Progenitor cell of endocrine pancreas (in vitro differentiated cells): ENCODE measurements at places on chromosomes 2 and 18. TPM values are rescaled to one million over a fixed set of nuclear protein-coding genes. Genes with fewer than 3 reads are reported as not detected.

DNA sequence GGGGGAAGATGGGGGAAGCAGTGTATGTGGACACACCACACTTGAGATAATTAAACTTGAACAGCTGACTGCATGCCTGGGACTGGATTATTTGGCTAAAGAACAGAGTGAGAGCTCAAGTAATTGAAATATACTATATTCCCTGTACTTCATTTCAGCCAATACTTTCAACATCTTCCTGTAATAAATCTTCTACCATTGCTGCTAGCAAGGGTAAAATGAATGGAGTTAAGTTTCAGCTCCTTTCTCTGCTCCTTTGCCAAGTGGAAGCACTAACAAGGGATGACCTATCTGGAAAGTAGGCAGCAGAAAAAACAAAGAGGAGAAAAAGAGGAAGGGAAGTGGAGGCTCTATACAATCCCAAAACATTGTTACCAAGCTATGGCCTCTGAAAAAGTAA, 50.9 kb downstream of the MMADHC start:
- DNase-seq = no peak

DNA sequence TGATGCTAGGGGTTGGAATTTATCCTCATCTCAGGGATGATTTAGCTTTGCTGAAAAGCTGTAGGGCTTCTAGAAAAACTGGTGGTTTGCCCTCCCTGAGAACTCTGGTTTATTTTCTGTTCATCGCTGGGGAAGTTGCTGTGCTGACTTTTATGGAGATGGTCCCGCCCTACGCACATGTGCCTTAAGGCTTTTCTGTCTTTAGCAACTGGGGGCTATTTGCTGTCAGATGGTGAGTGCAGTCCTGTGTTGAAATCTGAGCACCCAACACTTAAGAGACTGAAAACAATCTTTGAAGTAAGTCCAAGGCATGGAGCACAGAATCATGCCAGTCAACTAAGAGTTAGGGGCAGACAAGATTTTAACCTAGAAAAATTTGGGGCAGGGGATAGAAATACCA, 2148.4 kb upstream of the CELF4 start:
- DNase-seq = no peak

GRCh38 chr2:216774620-216775019, 79.3 kb upstream of the IGFBP5 start:
- DNase-seq = no peak

GRCh38 chr2:86216575-86217555, 17.6 kb downstream of the MRPL35 start:
- DNase-seq = no peak

GRCh38 chr18:26700201-26700600, 151.8 kb upstream of the KCTD1 start:
- no peak for DNase-seq

DNA sequence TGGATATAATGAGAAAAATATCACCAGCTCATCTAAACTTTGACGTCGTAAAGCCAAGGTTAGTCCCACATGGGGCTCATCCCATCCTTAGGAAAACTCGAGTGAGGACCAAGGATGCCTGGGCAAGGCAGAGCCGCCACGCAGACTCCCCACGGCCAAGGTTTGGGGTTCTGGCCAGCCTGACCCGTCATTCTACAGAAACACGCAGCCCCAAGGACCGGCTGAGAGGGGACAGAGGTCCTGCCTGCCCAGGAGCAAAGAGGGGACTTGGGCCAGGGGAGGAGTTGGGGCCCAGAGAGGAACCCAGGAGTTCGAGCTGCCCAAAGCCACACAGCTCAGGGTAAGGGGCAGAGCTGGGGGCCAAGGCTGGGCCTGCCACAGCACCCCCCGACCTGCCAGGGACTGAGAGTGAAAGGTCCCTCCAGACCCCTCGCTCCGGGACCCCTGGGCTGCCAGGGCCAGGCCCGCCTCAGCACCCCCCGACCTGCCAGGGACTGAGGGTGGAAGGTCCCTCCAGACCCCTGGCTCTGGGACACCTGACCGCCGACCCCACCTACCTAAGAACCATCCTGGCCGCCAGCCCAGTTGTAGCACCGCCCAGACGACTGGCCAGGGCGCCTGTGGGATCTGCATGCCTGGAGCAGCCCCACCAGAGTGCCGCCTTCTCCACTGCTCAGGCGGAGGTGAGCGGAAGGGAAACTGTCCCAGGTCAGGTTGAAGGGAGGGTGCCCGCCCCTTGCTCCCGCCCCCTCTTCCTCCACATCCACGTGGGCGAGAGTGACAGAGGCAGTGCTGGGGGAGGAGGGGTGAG, at the start of gene PDCD1:
Gene PDCD1 (minus strand): TSS at position 689 of the 811 bp plus-strand sequence. CDS start 56 bp downstream, at position 633.
- DNase-seq = no peak

Gene TAF4B
- 1.8 and 2.2 TPM in 2 replicates for total RNA-seq

DNA sequence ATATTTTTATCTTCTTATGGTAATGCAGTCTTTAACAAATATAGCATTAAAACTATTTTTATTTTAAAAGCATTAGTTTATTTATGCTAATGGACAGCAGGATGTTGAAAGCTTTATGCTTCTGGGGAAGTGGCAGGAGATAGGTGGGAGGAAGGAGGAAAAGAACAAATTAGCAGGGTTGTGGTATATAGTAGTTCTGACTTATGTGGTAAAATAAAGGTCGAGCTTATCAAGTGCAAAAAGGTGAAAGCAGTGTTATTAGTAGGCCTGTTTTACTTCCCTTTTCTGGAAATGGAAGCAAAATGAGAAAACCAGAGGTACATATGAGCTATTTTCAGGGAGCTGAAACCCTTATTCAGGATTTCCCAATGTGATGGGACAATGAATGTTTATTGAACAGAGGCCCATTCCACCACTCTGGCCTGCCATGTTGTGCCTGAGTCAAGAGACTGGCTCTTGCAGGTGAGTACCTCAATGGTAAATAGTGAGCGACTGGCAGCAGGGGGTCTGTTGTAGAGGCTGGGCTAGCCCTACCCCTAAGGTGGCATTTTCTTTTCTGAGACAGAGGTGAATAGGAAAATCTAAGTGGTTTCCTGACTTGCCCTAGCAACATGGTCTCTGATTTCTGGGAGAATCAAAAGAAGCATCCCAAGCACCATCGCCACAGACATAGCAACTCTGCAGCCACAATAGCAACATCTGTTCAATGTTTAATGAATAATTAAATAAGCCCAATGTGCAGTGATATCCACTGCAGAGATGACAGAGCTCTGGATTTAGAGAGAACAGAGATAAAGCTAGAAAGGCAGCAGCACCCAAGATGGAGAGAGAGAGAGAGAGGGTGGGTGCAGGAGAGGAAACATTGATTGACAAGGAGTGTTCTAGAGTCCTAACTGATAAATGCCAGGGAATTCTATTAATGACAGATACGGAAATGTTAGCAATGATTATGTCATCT, 119.7 kb downstream of the UPP2 start:
- DNase-seq = no peak
